ENCODE measurements at places on chromosomes 13 and 19. TPM values are rescaled to one million over a fixed set of nuclear protein-coding genes. Genes with fewer than 3 reads are reported as not detected.

The PRTN3 gene
- not detected for total RNA-seq

The PGLYRP1 gene
- total RNA-seq: 0.54 TPM

DNA sequence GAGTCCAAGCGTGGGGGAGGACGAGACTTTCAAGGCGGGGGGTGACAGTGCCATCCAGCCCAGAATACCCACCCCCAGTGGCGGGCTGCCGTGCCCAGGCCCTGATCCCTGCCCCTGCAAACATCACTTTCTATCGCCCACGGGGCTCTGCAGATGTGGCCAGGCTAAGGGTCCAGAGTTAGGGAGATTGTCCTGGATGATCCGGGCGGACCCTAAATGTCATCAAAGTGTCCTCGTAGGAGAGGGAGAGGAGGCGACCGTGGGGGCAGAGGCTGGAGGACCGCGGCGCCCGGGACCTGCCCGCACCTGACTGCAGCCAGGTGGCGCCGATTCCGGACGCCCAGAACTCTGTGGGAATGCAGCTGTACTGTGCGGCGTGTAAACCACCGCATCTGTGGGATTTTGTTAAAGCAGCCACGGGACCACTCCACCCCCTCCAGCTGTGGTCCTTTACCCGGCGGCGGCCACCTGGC lies 32.4 kb downstream of the GJA3 start:
- H3K27me3 ChIP-seq: no peaks in the 10 kb centered on the region
- DNase-seq: no peak
- no peak overlapping the region for H3K4me3 ChIP-seq
- H3K36me3 ChIP-seq: no peaks in the 10 kb centered on the region

GRCh38 chr19:51702825-51703574 lies 9.9 kb downstream of the SPACA6 start:
- H3K36me3 ChIP-seq: peaks cover 49% of the 10 kb centered on the region
- H3K27me3 ChIP-seq: peaks cover 15% of the 10 kb centered on the region
- DNase-seq: no peak

- no peak for DNase-seq
- peak overlapping the region; percentile 42 for H3K4me3 ChIP-seq
- H3K27ac ChIP-seq: no peak overlapping the region
- peaks cover 39% of the 10 kb centered on the region for H3K36me3 ChIP-seq
Observed at GRCh38 chr13:49560270-49561061, 24.9 kb downstream of the RCBTB1 start.

- H3K36me3 ChIP-seq: no peaks in the 10 kb centered on the region
- H3K27me3 ChIP-seq: peaks cover 1% of the 10 kb centered on the region
- H3K27ac ChIP-seq: no peak overlapping the region
- H3K4me1 ChIP-seq: no peaks in the 10 kb centered on the region
- no peak overlapping the region for H3K4me3 ChIP-seq
Observed at GRCh38 chr13:96381681-96382080, 291.8 kb downstream of the HS6ST3 start.

GRCh38 chr13:101868585-101869469 lies 416.4 kb downstream of the ITGBL1 start:
- DNase-seq: no peak
- no peaks in the 10 kb centered on the region for H3K27me3 ChIP-seq
- no peaks in the 10 kb centered on the region for H3K36me3 ChIP-seq
- H3K4me3 ChIP-seq: no peak overlapping the region
- no peak overlapping the region for H3K27ac ChIP-seq

DNA sequence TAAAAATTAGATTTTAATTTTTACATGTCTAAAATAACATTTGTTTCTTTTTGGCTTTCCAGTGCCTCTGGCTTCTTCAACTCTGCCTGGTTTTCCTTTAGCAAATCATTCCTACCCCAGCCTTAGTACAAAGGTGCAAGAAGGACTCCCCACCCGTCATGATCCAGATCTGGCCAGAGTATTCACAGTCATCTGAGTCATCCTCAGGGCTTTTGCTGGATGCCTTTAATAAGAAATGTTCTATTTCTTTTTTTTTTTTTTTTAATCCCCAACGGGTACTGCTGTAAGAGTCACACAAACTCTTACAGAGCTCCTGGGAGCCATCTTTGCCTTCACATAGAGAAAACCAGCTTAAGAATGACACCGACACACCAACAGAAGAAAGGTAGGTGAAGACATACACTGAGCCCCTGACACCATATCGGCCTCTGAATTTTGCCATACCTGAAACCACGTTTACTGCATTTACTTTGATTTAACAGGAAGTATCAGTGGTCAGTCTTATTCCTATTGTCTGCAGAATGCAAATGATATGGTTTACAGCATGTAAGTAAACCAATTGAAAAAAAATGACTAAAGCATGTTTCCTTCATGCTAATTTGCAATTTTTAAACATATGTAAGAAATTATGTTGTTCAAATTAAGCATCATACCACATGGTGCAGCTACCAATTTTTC lies 184.4 kb downstream of the NALCN start:
- H3K36me3 ChIP-seq: peaks cover 7% of the 10 kb centered on the region
- no peaks in the 10 kb centered on the region for H3K27me3 ChIP-seq
- H3K4me3 ChIP-seq: no peak overlapping the region
- H3K27ac ChIP-seq: no peak overlapping the region
- DNase-seq: no peak

- H3K27me3 ChIP-seq: peaks cover 3% of the 10 kb centered on the region
- no peak overlapping the region for H3K4me3 ChIP-seq
- no peaks in the 10 kb centered on the region for H3K36me3 ChIP-seq
- no peak for DNase-seq
- H3K4me1 ChIP-seq: peaks cover 3% of the 10 kb centered on the region
Observed at GRCh38 chr13:71751073-71751472, 115.9 kb downstream of the DACH1 start.

Data from endothelial cell (in vitro differentiated cells).